Stimulated activated CD4-positive, alpha-beta T cell treated with anti-CD3 and anti-CD28 coated beads, Interleukin-15, amount 100 ng/mL, for 1 hour (primary cell): ENCODE measurements at places on chromosomes 13 and 19.
A peak's percentile ranks its signal among the peaks of the same experiment; 100 is the strongest.

DNA sequence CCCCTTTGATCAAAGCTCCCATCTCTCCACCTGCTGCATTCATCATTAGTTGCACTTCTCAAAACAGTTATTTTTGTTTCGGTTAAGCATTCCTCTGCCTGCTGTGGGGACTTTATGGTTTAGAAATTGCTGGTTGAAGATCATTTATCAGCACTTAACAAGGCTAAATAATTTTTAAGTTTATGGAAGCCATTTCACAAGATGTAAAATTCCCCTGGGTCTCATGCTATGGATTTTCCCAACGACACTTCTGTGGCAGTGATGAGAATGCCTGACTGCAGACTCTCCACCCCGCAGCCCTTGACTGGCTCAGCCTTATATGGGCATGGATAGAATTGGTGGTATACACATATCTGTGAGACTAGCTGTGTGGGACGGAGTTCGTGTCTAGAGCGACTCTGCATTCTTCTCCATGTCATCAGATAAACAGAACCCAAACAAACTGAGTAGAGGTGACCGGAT lies 52.8 kb downstream of the COL4A2 start:
- no peak for DNase-seq

DNA sequence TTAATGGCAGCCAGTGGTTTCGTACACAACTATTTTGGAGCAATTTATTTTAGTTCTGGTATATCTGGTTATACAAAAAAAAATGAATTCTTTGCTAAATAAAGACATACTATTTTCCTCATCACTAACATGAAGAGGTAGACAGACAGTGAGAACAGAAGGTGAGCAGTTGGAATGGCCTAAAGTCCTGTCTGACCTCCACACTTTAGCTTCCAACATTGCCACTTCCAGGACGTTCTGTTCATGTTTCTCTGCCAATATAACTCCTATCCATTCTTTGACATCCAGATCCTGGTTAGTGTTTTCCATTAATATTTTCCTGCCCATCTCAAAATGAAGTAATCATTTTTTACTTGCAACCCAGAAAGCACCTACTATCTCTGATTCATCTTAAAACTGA lies 112.9 kb upstream of the FRY start:
- DNase-seq: no peak

DNA sequence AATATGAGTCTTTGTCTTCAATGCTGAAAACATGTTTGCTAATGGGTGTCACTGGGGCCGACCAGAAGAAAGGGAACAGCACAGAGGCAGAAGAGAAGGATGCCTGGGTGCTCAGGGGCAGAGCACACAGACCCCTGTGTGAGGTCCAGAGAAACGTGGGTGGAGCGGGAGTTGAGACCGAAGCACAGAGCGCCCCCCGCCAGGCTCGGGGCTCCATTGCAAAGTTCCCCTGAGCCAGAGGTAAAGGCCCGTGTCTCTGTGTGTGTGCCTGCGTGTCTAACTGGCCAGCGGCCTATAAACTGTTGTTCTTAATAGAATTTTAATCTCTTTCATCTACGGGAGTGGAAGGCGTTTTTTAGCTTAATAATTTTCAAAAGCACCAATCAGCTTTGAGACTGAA lies 343.1 kb downstream of the TEX29 start:
- no peak for DNase-seq

- DNase-seq: no peak
Observed at GRCh38 chr13:43293008-43293407, 269.6 kb downstream of the DNAJC15 start.

DNA sequence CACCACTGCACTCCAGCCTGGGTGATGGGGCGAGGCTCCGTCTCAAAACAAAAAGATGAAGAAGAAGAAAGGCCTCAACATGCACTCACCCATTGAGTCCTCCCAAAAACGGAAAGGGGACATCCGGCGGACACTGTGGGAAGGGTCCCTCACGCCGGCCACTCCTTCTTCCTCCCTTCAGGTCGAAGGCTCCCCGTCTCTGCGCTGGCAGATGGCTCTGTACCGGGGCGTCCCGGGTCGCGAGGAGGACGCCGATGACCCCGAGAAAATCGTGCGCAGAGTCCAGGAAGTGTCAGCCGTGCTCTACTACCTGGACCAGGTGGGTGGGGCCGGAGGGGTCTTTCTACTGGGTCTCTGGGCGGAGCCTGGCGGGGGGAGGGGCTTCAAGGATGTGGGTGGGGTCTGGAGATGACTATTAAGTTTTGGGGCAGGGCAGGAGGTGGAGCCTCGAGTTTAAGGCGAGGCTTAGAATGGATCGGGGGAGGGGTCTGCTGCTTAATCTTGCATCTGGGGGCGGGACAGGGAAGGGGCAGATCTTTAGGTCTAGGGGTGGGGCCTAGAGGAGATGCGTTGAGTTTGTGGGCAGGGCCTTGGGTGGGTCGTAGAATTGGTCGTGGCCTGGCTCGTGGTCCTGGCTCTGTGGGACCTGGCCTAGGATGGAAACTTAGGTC lies 90.2 kb downstream of the MAP4K1 start:
- DNase-seq: no peak

GRCh38 chr19:11263726-11264125 lies 1.4 kb upstream of the DOCK6 start:
- no peak for DNase-seq

GRCh38 chr19:49348305-49349189 lies 13.3 kb downstream of the CD37 start:
- DNase-seq: no peak

GRCh38 chr13:34647379-34648150 lies 294.5 kb upstream of the NBEA start:
- no peak for DNase-seq

DNA sequence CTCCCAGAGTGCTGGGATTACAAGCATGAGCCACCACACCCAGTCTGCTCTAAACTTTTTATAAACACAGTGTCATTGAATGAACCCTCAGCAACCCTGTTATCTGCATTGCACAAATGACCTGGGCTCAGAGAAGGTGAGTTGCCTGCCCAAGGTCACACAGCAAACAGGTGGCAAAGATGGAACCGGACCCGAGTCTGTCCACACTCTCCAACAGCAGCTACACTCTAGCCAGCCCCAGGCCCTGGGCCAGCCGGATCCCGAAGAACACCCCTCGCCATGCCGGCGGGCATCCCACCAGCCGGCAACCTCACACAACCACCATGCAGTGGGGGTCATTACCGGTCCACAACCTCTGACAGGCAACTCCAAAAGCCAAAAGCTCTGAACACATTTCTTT lies 14.5 kb downstream of the ERCC2 start:
- DNase-seq: no peak

DNA sequence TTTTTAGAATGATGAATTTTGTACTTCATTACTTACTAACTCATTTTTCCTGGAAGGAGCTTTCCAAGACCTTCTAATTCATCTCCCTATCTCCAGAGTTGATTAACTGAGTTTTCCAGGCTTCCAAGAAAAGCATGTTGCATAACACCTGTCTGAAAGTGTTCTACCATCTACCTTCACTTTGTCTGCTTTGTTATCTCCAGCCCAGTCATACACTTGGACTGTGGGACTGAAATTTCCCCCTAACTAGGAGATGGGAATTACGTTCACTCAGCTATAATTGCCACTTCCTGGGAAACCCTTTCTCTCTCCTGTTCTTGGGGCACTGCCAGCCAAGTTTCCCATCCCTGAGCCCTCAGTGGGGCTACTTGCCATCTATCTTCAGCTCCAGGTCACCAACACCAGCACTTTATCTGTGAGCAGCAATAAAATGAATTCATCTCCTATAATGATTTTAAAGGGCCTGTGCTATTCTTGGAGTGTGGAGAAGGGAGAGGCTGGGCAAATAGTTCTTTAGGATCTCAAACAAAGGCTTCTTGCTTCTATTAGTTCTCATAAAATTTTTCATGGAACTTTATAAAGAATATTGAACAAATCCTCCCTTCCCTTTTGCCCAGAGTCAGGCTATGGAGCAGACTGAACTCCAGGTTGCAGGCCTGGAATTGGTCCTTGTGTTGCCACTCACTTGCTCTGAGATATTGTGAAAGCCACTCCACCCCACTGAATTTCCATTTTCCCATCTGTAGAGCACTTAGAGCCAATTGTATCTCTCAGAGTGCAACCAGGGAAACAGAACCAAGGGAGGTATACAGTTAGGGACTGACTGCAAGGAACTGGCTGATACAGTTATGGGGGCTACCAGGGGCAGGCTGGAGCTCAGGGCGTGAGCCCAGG lies 17.8 kb upstream of the ATP12A start:
- no peak for DNase-seq

- DNase-seq: no peak
Observed at GRCh38 chr13:74633734-74634133, 499.5 kb upstream of the KLF12 start.

- no peak for DNase-seq
Observed at GRCh38 chr13:106003651-106004050, 531.8 kb downstream of the EFNB2 start.

GRCh38 chr19:16234552-16235445 lies 37.1 kb downstream of the AP1M1 start:
- no peak for DNase-seq

GRCh38 chr19:50414864-50415660 lies 3.7 kb upstream of the SPIB start:
- DNase-seq: peak; percentile 48

DNA sequence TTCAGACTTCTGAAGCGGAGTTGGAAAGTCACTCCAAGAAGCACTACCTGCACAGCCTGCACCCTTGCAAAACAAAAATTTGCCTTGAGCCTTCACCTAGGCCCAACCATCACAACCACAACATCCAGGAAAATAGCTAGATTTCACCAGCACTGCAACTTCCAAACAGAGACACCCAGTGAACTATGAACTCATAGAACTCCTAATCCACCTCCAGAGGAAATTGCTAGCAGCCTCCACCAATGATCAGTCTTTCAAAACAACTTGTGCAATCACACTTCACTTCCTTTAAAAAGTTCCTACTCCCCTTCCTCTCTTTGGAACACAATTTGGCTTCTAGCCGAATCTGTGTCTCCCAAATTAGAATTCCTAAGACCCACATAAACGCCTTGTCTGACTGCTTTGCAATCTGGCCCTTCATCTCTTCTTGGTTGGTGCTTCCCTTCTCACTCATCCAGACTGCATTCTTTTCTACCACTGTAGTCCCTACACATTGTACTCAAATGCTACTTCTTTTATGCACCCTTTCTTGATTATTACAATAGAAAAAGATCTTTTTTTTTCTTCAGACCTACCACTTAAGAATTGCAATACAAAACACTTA lies 489.2 kb upstream of the ARGLU1 start:
- DNase-seq: no peak

DNA sequence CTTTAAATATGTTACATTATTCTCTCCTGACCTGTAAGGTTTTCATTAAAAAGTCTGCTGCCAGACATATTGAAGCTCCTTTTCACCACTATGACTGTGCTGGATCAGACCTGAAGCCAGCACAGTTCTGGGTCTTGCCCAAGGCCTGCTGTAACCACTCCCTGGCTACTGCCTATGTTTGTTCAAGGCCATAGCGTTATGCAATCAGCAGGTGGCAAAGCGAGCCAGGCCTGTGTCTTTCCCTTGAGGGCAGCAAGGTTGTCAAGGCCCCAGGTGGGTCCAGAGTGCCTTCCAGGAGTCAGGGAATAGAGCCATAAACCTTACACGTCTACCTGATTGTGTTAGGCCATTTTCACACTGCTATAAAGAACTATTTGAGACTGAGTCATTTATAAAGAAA lies 496.8 kb upstream of the PCDH9 start:
- no peak for DNase-seq

GRCh38 chr19:51688671-51689571 lies 4.2 kb upstream of the SPACA6 start:
- DNase-seq: no peak
